ENCODE measurements at places on chromosomes 12 and 14.

GRCh38 chr12:45732250-45732649, 2.7 kb downstream of the ARID2 start:
- DNase-seq: no peak

- DNase-seq: no peak
Measured at GRCh38 chr12:54082397-54082892, 28.8 kb downstream of the HOXC4 start.

GRCh38 chr14:91341751-91342154, 75.9 kb downstream of the CCDC88C start:
- DNase-seq: peak; percentile 84

DNA sequence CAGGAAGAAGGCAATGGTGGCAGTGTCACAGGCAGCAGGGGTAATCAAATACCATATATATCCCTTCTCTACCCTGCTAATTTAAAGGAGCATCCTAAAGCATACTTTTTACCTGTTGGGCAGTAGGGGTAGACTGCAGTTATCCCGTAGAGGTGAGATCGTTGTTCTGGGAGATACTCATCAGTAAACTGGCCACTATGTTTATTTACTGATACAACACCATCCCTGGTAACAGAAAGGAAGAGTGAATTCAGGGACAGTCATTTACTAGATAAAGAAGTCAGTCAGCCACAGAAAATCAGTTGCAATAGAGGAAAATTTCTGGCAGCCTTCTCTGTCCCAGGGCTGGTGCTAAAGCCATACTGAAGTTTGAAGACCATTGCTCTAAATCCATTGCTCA, 16.3 kb downstream of the RTRAF start:
- DNase-seq: no peak

DNA sequence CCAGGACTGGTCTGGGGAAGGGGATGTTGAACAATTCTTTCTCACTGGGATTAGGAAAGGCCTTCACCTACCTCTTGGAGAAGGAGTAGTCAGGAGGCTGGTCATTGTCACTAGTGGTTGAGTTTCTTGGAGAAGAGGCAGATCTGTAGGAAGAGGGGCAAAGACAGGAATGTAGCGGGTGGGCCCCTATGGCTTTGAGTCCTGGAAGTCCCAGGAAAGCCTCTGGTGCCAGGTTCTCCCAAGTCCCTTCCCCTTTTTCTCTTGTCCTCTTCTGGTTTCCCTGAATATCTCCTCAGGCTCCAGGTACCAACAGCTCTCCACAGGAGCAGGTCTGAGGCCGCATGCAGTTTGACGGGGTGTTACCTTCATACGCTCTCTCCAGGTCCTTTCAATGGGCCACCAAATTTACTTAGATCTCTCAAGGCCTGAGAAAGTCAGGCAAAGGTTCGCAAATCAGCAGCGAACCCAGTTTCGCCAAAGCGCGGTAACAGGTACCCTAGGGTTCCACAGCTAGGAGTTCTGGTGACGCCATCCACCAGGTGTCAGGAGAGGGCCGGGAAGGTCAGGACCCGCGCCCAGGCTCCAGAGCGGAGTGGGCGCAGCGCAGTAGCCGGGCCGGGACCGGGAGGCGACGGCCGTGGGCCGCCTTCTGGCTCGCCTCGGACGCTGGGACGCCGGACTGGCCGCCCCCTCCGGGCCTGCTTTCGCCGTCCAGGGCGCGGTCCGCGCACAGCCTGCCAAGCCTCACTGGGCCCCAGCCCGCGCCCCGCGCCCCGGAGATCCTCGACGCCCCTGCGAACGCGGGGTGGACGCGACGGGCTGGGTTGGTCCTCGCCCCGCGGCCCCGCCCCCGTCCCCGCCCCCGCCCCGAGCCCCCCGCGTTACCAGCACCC, 795 bp downstream of the SMAGP start:
- DNase-seq: no peak

DNA sequence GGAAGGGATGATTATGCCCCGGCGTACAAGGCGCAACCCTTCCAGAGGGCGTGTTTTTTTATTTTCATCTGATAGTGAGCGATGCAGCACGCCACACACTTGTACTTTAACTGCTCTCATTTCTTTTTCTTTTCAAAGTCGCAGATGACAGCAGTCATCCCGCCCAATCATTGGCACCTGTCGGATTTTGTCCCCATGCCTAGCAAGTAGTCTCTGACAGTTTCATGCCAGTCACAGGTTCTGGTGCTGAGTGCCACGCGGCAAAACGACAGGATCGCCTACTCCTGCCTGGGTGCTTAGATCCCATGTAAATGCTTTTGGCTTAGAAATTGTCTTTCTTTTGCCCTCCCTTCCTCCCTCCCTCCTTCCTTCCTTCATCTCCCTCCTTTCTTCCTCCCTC, 117.7 kb downstream of the GLT1D1 start:
- no peak for DNase-seq

- DNase-seq: peak; percentile 62
Measured at GRCh38 chr14:96502621-96503305, 581 bp downstream of the PAPOLA start.

DNA sequence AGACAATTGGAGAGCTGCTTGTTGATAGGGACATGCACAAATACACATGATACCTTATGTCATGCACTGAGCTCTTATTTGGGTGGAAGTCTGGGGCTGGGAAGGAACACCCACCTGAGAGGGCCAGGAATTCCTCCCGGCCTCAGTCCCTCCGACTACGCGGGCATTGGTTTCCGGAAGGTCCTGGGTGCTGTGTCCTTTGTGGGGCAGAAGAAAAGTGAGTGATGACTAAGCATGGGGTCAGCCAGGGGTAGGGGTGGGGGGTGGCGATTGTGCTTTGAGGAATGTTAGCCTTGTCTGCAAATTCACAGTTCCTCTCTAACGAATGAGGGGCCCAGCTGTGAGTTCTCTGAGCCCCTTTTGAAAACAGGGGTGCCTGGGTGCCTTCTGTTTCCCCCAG, 798 bp downstream of the CELA1 start:
- DNase-seq: no peak

DNA sequence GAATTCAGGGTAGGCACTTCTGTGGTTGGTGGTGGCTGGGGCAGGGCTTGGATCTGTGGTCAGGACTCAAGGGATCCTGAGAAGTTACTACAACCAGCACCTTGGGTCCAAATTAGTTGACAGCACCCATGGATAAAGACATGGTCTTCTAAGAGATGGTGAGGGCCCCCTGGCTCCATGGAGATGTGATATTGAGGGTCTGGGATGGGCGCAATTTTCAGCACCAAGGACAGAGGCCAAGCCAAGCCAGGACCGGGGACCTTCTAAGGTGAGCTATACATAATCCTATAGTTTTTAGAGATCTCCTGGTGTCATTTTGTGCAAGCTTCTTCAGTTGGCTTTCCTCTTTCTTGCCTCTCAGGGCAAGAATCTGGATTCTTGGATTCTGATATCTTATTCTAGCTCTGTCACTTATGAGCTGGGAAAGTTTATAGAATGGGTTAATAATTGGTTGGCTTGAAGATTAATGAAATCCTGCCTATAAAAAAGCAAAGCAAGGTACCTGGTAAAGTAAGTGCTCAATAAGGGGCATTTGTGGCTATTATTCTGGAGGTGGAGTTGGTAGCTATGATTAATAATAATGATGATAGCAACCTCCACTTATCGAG, 130.1 kb upstream of the LHX5 start:
- DNase-seq: peak; percentile 23

- DNase-seq: no peak
Measured at GRCh38 chr12:104858611-104859543, 99.2 kb downstream of the SLC41A2 start.

DNA sequence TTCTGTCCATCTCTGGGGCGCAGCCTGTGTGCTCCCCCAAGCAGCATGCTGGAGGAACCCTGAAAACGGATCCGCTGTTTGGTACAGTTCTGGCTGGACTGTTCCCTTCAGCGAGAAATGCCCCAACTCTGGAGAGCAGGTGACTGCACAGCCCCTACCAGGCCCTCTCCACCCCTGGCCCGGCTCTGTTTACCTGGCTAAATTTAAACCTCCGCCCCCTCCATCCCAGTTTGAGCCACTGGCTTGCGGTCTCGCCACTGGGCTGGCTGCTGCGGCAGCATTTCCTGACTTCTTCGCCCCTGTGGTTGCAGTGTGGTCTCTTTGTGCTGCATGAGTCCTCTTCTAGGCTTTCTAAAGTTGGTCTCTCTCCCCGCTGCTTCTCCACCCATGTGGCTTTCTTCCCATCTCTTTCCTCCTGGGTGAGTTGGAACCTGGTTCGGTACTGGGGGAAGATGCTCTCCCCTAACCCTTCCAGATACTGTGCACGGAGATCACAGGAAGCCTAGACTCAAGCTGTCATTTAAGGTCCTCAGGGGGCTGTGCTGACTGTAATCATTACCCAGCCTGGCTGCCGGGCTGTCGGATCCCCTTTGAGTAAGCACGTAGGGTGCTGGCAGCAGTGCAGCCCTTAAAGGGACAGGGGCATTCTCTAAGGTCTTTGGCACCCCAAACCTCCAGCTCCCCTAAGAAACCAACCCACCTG, 60.6 kb downstream of the FBXL14 start:
- DNase-seq: no peak

DNA sequence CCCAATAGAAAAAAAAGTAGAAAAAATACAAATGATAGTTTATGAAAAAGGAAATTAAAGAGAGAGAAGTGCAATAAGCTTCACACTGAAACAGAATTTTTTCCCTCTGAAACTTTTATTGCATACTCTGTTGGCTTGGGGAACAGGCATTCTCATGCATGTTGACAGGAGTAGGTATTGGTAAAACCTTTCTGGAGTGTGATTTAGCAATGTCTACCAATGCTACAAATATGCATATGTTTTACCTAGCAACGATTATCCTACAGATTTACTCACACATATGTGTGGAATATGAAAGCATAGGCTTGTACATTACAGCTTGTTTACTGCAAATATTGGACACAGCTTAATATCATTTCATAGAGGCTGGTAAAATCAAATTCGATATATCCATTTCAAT, 125.7 kb upstream of the MYF6 start:
- DNase-seq: no peak

- no peak for DNase-seq
Measured at GRCh38 chr14:101226603-101227425, 323.3 kb upstream of the RTL1 start.

- no peak for DNase-seq
Measured at GRCh38 chr12:24902511-24903328, 46.2 kb downstream of the BCAT1 start.

- no peak for DNase-seq
Measured at GRCh38 chr12:31002361-31002725, 71.3 kb upstream of the DDX11 start.

DNA sequence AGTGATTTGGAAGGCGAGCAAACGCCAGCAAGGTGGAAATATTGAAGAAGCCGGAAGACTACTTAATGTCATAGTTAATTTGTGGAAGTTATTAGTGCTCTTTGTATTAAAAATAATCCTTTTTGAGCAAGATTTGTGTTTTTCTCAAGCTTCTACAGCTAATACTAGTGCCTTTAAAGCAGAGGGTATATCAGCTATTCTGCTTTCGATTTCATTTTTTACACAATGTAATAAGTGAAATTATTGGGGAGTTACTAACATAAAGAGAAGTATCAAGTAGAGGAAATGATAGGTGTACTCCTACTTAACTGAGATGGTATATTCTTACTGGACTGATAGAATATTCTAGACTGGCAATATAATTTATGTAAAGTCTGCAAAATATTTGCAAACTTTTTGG, 392.4 kb upstream of the DCN start:
- DNase-seq: no peak

GRCh38 chr12:46874642-46875041, 48.8 kb upstream of the SLC38A4 start:
- DNase-seq: peak; percentile 86

DNA sequence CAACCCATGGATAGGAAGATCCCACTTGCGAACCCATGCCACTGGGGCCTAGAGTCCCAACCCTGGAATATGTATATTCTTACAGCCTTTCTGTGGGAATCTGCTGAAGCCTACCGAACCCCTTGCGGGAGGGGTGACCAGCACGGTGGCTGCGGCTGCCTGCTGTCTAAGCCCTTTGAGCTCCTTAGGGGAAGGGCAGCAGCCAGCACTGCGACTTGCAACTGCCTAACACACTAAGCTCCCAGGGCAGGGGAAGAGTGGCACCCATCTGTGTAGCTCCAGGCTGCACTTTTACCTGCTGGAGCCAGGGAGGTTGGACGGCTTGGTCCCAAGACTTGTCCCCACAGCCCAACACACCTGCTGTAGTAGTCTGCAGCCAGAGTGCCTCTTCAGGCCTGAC, 1968.7 kb upstream of the FLRT2 start:
- no peak for DNase-seq

GRCh38 chr12:62977883-62978282, 42.9 kb upstream of the PPM1H start:
- DNase-seq: no peak

GRCh38 chr14:20730891-20731290, 14.8 kb upstream of the EDDM3A start:
- DNase-seq: no peak

DNA sequence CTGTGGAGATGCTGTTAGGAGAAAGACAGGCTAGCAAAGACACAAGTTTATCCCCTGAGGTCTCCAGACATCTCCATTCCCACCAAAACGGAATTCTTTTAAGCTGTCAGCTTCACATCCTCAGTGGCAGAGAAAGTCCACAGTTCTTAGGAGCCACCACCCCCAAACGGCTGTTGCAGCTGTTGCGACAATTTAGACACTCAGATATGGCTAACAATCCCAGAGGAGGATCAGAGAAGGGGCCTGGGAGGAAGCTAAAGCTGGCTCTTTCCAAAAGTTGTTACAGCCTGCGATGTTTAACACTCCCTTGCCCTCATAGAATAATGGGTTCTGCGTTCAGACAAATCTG, 1.9 kb upstream of the ATP5MC2 start:
- DNase-seq: peak; percentile 67

GRCh38 chr12:119592232-119592631, 1.3 kb upstream of the TMEM233 start:
- DNase-seq: no peak

- no peak for DNase-seq
Measured at GRCh38 chr12:108585864-108586263, 12.0 kb downstream of the TMEM119 start.

GRCh38 chr12:6438345-6438744, 6.4 kb upstream of the CD27 start:
- no peak for DNase-seq

GRCh38 chr12:10293570-10294227, 14.0 kb upstream of the KLRD1 start:
- no peak for DNase-seq

DNA sequence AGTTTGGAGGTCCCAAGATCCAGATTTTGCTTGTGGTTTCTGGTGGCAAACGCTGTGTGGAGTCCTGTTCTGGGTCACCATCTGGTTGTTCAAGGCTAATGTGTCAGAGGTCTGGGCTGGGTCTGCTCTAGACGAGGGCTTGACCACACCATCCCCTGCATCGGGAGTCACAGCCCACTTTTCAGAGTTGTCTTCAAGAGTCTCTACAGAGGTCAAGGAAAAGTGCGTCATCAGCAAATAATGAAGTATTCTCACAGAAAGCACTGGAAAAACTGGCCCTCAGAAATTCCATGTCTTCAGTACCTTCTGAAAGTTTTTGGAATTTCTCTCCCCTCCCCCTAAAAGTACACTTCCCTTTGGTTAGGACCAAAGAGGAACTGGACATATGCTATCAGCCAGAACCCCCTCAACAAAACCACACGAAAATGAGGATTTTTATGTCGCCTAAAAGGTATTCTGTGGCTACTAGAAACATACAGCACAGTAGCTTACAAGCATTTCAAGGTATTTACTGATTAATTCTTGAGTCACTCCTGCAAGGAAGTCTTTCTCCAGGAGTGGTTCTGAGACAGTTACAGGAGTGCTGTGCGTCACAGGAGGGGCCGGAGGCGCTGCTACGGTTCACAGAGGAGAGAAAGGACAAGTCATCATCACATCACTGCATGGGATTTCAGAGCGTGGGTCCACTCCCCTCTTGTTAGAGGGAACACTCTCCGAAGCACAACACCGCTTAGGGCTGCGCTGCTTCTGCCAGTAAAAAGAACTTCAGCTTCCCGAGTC, 35.4 kb downstream of the RAD52 start:
- DNase-seq: no peak
